ENCODE measurements at places on chromosomes 4 and X.

DNA sequence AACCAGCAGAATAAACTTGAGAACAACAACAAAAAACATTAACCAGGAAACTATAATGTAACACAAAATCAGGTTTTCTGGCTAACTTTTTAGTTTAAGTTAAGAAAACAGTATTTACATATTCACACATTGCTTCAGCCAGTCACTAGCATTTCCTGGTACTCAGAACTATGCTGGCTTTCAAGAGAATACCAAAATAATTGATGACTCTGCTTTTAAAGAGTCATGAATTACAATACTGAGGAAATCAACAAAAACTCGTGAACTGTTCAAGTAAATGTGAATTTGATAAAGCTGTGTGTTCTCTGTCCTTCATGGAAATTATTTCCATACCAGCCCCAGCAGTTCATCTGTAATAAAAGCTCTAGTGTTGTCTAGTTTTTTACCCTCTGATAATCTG is 27.4 kb downstream of the PRSS12 start:
- no peak for DNase-seq

GRCh38 chrX:1451661-1452515 is 821 bp downstream of the ASMTL start:
- no peak for DNase-seq

DNA sequence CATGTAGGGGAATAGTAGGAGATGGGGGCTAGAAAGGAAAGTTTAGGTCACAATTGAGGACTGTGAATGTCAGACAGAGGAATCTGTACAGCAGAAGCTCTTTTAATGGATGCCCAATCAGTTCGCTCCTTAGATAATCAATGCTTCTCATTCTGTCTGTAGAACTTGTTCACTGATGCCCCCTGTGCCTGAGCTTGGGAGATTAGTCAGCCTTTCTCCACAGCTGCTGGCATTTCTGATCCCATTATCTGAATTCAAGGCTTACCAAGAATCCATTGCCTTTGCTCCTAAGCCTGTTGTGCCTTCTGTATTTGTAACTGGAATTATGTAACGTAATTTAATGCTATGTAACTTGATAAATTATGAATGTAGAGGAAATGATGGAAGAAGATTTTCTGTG is 53.2 kb upstream of the BBS12 start:
- no peak for DNase-seq

GRCh38 chr4:75412746-75413145 is 101.5 kb downstream of the RCHY1 start:
- DNase-seq = no peak

- no peak for DNase-seq
Measured at GRCh38 chr4:158809611-158810486, 41.0 kb downstream of the FNIP2 start.

DNA sequence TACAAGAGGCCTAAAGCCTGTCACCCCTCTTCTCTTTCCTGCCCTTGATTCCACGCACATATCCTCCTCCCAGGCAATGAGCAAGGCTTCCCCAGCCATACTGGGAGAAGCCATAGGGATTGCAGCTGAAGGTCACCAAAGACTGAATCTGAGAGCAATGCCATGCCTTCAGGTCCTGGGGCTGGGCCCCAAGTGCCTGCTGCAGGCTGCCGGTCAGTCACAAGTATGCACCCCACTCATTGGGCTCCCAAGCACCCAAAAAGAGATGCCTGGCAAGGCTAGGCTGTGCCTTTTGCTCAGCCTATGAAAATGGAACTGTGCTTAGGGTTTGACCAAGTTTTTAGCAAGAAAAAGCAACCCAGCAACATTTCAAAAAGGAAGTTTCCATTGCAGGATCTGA is 210.6 kb upstream of the MAMLD1 start:
- no peak for DNase-seq

GRCh38 chrX:23937100-23937499 is 29.3 kb downstream of the CXorf58 start:
- no peak for DNase-seq

- no peak for DNase-seq
Measured at GRCh38 chr4:145302725-145303124, 122.3 kb upstream of the OTUD4 start.

- no peak for DNase-seq
Measured at GRCh38 chr4:74327762-74328161, 19.5 kb downstream of the EPGN start.

DNA sequence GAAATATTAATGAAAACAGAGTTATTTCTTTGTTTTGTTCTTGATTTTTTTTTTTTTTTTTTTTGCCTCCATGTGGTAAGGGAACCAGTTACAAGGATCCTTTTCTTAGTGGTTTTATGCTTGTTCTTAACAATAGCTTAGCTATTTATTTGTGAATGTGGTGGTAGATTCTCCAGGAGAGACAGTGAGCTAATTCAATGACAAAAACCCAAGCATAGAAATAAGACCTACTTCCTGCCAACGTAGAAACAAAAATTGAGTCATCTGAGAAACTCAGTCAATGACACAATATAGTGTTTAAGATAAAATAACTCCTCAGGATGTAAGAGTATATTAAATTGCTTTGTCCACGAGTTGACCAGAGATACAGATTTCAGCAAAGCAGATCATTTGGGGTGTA is 863.8 kb upstream of the PABPC4L start:
- no peak for DNase-seq

GRCh38 chr4:41485041-41485440 is 52.9 kb upstream of the LIMCH1 start:
- no peak for DNase-seq
